ENCODE measurements at places on chromosomes 16 and 17. TPM values are rescaled to one million over a fixed set of nuclear protein-coding genes. Genes with fewer than 3 reads are reported as not detected.

DNA sequence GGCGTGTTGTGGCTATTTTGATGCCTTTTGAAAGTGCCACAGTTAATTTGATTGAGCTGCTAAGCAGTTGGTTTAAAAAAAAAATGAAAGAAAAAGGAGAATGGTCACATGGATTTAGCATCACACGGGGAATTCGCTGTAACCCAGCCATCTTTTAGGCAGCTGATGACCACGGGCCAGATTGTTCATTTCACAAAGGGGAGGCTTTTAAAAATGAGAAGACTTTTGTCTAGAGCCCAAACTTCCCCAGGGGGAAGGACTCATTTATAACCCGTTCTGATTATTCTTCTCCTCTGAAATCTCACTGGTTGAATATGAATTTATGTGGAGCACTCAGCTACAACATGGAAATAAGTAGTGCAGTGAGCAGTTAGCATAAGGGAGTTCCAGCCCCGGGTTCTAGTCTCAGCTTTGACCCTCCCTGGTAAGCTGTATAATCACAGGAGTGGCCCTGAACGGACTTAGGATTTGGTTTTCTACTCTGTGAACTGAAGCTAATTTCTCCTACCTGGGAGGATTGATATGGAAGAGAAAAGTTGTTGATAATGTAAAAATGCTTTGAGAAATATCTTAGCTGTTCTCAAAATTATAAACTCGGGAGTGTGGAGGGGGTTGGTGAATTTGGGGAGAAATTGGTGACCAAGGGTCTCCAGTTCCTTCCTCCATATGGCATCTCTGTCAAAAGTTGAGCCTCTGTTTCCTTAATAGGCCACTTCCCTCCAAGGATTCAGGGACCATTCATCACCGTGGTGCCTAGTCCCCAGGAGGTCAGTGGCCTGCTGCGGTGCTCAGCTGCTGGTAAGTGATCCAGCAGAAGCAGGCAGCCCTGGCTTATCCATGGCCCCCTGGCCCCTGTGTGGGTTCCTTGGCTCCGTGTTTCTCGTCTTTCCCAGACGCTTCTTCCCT is 76.4 kb upstream of the TBX2 start:
- no peak for DNase-seq
- H3K36me3 ChIP-seq: no peaks in the 10 kb centered on the region
- no peak overlapping the region for H3K4me3 ChIP-seq
- no peaks in the 10 kb centered on the region for H3K4me1 ChIP-seq

- no peaks in the 10 kb centered on the region for H3K27me3 ChIP-seq
- no peak for DNase-seq
- H3K27ac ChIP-seq: peak overlapping the region; percentile 99
- peaks cover 5% of the 10 kb centered on the region for H3K36me3 ChIP-seq
These were observed 26.5 kb upstream of the ALOX12 start for GRCh38 chr17:6969323-6969726.

GRCh38 chr16:66008136-66008535 is 358.4 kb upstream of the CDH5 start:
- H3K27ac ChIP-seq: no peak overlapping the region
- H3K4me3 ChIP-seq: no peak overlapping the region
- H3K36me3 ChIP-seq: no peaks in the 10 kb centered on the region
- no peaks in the 10 kb centered on the region for H3K4me1 ChIP-seq
- H3K27me3 ChIP-seq: no peaks in the 10 kb centered on the region

GRCh38 chr17:27904534-27905446 is 11.6 kb upstream of the LYRM9 start:
- H3K4me3 ChIP-seq: no peak overlapping the region
- no peaks in the 10 kb centered on the region for H3K4me1 ChIP-seq
- no peak overlapping the region for H3K27ac ChIP-seq
- peaks cover 12% of the 10 kb centered on the region for H3K27me3 ChIP-seq
- DNase-seq: no peak

DNA sequence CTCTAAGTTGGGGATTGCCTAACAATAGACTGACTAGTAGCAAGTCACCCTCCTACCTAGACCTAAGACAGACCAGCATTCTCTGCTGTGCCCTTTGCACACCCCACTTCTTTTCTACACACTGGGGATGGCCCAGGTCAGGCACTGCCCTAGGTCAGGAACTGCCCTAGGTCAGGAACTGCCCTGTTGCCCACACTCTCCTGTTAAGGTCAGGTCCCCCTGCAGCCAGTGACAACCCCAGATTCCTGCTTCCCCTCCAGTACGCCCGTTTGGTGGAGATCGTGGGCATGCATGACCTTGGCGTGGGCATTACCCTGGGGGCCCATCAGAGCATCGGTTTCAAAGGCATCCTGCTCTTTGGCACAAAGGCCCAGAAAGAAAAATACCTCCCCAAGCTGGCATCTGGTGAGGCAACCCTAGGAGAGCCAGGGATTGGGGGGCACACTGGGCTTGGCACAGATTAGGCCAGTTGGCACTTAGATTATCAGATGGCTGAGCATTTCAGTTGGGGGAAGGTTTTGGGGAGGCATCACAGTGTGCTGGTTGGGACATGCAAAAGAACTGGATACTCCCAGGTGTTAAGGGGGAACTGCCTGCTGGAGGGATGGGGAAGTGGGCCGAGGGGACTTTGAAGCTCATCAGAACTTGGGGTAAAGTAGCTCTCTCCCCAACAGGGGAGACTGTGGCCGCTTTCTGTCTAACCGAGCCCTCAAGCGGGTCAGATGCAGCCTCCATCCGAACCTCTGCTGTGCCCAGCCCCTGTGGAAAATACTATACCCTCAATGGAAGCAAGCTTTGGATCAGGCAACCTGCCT is 1.7 kb downstream of the ACADVL start:
- no peak for DNase-seq
- no peaks in the 10 kb centered on the region for H3K36me3 ChIP-seq
- H3K27me3 ChIP-seq: no peaks in the 10 kb centered on the region

- peaks cover 35% of the 10 kb centered on the region for H3K27me3 ChIP-seq
- no peak for DNase-seq
- peaks cover 15% of the 10 kb centered on the region for H3K4me1 ChIP-seq
- H3K27ac ChIP-seq: no peak overlapping the region
- no peak overlapping the region for H3K4me3 ChIP-seq
- no peaks in the 10 kb centered on the region for H3K36me3 ChIP-seq
These were observed 143.4 kb downstream of the HS3ST4 start for GRCh38 chr16:25835126-25835525.

DNA sequence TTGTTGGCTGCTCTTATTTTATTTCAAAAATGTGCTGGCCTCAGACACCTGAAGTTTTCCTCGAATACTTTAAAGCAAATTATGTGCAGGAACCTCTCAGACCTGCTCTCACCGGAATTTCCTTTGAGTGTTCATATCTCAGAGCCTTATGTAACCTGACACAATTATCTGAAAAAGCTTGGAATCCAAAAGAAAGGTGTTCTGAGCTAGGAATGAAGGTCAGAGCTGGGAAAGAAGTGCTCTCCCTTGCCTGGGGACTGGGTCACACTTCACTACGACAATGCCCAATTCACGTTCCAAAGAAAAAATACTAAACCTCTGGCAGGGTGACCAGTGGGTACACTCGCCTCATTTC is 6.7 kb upstream of the HSD11B2 start:
- peaks cover 24% of the 10 kb centered on the region for H3K27me3 ChIP-seq
- no peak overlapping the region for H3K27ac ChIP-seq
- H3K4me3 ChIP-seq: no peak overlapping the region
- DNase-seq: no peak
- no peaks in the 10 kb centered on the region for H3K4me1 ChIP-seq

DNA sequence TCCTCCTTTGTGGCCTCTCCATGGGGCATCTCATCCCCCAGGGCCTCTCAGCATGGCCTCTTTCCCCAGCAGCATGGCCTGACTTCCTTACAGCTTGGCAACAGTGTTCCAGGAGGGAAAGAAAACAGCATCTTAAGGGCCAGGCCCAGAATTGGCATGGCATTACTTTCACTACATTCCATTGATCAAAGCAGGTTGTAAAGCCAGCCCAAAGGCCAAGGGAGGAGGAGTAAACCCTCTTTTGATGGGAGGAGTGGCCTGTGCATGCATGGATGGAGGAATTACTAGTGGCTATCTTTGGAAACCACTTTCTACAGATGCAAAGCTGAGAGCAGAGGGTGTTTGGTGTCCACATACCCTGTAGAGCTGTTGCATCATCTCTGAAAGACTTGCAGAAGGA is 149.4 kb downstream of the AIPL1 start:
- H3K27me3 ChIP-seq: peaks cover 5% of the 10 kb centered on the region
- H3K4me3 ChIP-seq: no peak overlapping the region
- no peak overlapping the region for H3K27ac ChIP-seq
- no peaks in the 10 kb centered on the region for H3K36me3 ChIP-seq
- DNase-seq: no peak

DNA sequence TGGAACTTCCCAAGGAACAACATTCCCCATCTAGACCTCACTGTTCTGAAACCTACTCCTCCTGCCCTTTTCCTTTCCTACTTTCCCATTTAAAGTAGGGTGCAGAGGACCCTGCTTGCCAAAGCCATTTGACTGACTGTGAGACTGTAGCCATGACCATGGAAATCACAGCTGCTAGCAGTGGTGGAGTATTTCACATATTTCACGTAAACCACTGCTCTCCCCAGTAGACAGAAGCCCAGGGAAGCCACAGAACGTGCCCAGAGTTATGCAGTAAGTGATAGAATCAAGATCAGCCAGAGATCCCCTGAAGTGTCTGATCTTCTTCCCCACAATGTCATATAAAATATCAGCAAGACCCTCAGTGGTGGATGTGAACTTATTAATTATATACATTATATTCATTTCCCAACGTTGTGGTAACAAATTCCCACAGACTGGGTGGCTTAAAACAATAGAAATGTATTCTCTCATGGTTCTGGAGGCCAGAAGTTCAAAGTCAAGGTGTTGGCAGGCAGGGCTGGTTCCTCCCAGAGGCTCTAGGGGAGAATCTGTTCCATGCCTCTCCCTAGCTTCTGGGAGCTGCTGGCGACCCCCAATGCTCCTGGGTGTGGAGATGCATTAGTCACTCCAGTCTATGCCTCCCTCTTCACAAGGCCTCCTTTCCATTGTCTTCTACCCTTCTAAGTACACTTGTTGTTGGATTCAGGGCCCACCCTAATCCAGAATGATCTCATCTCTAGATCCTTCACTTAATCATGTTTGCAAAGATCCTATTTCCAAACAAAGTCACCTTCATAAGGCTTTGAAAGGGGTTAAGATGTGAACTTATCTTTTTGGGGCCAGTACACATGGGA is 20.7 kb upstream of the PRM1 start:
- no peaks in the 10 kb centered on the region for H3K27me3 ChIP-seq
- H3K27ac ChIP-seq: no peak overlapping the region
- no peak overlapping the region for H3K4me3 ChIP-seq
- no peak for DNase-seq
- H3K4me1 ChIP-seq: peaks cover 33% of the 10 kb centered on the region
- no peaks in the 10 kb centered on the region for H3K36me3 ChIP-seq

DNA sequence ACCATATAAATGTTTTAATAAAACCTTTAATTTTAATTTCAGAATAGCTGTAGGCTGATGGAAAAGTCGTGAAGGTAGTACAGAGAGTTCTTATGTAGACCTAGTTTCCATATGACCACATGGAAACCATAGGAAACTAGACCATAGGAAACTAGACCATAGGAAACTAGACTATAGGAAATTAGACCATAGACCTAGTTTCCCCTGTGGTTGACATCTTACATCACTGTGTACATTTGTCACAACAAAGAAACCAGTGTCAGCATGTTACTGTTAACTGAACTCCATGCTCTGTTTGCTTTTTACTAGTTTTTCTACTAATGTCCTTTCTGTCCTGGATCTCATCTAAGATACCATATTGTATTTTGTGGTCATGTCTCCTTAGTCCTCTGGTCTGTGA is 14.6 kb downstream of the NUDT7 start:
- no peaks in the 10 kb centered on the region for H3K27me3 ChIP-seq
- H3K36me3 ChIP-seq: peaks cover 5% of the 10 kb centered on the region
- H3K27ac ChIP-seq: no peak overlapping the region
- peaks cover 7% of the 10 kb centered on the region for H3K4me1 ChIP-seq

- no peak overlapping the region for H3K27ac ChIP-seq
- H3K4me1 ChIP-seq: no peaks in the 10 kb centered on the region
- H3K36me3 ChIP-seq: no peaks in the 10 kb centered on the region
- no peaks in the 10 kb centered on the region for H3K27me3 ChIP-seq
These were observed 721.5 kb downstream of the MAF start for GRCh38 chr16:78879011-78879410.

DNA sequence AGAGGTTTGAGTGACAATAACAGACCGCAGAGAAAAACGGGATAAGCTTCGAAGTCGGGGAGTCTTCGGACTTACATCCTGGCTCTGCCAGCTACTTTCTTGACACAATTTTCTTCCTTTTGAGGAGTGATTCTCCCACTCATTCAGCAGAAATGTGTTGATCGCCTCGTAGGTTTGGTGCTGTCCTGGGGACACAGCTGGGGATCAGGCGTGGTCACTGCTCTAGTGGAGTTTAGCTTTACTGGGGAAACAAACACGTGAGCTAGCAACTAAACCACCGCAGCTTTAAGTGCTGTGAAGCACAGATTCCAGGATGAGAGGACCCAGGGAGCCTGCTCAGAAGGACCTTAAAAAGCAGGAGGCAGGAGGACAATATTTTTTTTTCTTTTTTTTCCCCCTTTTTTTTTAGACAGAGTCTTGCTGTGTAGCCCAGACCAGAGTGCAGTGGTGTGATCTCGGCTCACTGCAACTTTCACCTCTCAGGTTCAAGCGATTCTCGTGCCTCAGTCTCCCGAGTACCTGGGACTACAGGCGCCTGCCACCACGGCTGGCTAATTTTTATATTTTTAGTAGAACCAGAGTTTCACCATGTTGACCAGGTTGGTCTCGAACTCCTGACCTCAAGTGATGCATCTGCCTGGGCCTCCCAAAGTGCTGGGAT is 858 bp downstream of the NUBP1 start:
- H3K36me3 ChIP-seq: peaks cover 4% of the 10 kb centered on the region
- H3K27me3 ChIP-seq: no peaks in the 10 kb centered on the region
- H3K27ac ChIP-seq: peak overlapping the region; percentile 95
- H3K4me3 ChIP-seq: peak overlapping the region; percentile 85

- H3K27me3 ChIP-seq: no peaks in the 10 kb centered on the region
- peak within 1 kb of the TSS; percentile 35 for H3K27ac ChIP-seq
- H3K4me3 ChIP-seq: peak within 1 kb of the TSS; percentile 65
- no peak for DNase-seq
These were observed at the start of gene PIK3R6 for GRCh38 chr17:8867361-8867981. TSS of gene PIK3R6 (minus strand) at chr17:8867674. CDS start at chr17:8849794, 17,880 bp downstream.

The ROGDI gene
- total RNA-seq: 7.4 TPM

The TTYH2 gene
- 5.3 TPM for total RNA-seq

The SOCS3 gene
- total RNA-seq: 212 TPM

The EVI2B gene
- 37.3 TPM for total RNA-seq

The FOXN1 gene
- not detected for total RNA-seq

The PHKG2 gene
- 38.5 TPM for total RNA-seq

The TMEM238L gene
- total RNA-seq: not detected

The CTF1 gene
- 0.25 TPM for total RNA-seq

The ARL17A gene
- total RNA-seq: 17.9 TPM

The SBK1 gene
- total RNA-seq: 6.2 TPM
